ENCODE measurements at places on chromosomes 5 and 9.

DNA sequence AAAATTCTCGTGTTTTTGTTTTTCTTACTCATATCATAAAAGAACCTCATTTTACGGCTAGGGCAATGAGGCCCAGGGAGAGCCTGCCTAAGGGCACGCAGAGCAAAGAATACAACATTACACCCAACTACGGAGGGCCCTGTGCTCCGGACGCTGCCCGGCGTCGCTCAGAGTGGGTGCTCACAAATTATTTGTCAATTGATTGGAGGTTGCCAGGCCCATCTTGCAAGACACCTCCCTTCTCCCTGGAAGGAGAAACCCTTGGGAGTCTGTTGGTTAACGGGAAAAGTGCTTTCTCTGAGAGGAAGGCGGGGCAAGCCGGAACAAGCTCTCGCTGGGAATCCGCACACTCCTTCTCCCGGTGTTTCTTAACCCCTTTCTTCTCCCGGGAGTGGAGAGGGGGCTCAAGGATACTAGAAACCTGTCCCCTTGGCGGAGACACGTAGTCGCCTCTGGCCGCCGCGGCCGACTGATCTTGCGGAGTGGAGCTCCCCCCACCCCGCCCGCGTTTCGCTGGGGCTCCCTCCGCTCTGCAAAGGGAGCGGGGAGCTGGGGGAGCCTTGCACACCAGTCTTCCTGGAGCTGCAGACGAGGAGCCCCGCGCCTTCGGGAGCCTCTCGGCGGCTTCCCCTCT, 599.3 kb upstream of the SGCD start:
- DNase-seq = no peak

DNA sequence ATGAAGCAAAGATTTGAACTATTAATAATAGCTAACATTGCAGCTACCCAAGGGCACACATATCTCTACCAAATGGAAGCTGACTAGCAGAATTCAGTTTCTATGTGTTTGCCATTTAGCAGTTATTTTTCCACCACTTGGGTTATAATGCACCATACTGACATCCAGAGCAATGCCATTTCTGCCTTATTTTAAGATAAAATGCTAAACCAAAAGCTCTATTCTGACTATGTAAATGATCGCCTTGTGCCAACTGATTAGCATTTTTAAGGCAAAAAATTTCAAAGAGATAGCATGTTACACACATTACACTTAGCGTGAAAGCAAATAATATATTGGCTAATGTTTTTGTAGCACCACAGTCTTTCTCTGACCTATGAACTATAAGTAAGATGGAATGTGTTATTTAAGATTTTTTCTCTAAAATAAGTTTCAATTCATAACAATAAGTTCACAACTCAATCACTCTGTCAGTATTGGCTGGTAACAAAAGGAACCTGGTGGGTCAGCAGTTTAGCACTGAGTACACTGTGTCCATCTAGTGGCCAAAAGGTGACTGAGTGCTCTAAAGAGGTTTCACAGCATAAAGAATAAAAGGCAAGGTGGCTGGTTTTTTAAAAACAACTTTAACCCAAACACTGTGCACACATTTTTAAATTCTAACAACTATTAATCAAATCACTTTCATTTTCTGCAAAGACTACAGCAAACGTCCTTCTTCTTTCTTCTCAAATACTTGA, 443.5 kb downstream of the PDE4D start:
- DNase-seq = no peak

GRCh38 chr9:69027355-69028097, 8.0 kb upstream of the FXN start:
- DNase-seq = no peak

- no peak for DNase-seq
Observed at GRCh38 chr9:104068546-104068945, 25.6 kb upstream of the SMC2 start.

DNA sequence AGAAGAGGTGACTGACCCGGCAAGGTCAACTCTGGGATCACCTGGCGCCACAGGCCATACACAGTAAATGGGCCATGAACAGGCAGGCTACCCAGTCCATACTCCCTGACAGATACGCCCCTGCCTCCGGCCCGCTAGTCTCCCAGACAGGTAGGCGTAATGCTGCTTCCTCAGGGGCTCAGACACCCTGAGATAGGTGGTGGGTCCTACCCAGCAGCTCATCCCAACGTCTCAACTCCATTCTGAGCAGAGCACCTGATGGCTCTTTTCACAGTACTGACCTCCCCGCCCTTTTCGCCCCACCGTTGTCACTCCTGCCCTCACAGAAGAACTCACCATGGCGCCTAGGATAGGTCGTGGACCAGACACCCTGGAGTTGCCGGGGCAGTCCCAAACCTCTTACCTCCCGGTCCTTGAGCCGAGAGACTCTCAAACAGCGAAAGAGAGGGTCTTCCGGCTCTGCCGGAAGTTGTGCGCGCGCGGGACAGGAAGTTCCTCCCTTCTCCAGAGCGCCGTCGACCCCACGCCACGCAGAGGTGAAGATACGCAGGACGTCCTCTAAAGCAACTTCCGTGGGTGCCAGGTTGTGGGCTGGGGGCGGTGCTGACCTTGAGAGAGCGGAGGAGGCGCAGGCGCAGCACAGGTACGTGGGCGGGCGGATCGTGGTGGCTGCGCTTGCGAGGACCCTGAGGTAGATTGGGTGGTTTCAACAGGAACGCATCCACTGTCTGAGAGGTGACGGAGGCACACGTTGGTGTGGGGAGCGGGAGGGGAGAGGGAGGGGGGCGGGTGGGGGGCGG, at the start of gene TMEM161B:
Gene TMEM161B, minus strand, starts transcription at position 461 of the 800 bp plus-strand sequence. Its CDS starts 122 bp downstream, at position 339.
- DNase-seq = peak; percentile 88

- no peak for DNase-seq
Observed at GRCh38 chr9:38301376-38302106, 91.0 kb upstream of the ALDH1B1 start.

- DNase-seq = no peak
Observed at GRCh38 chr9:17521100-17521855, 57.6 kb upstream of the SH3GL2 start.

DNA sequence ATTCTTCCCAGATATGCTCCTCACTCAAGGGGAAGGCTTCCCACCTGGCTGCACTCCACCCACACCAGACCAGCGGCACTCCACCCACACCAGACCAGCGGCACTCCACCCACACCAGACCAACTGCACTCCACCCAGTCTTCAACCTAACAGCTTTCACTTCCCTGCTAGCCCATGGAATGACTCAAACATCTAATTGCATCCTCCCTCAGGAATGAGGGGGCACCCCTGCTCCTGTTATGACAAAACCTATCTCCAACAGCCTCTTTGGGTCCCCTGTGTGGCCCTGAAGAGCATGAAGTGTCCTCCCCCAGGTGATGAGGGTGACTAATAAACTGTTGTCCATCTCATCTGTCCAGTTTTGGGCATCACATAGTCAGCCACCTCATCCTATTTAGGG, 556.6 kb upstream of the TUSC1 start:
- no peak for DNase-seq

DNA sequence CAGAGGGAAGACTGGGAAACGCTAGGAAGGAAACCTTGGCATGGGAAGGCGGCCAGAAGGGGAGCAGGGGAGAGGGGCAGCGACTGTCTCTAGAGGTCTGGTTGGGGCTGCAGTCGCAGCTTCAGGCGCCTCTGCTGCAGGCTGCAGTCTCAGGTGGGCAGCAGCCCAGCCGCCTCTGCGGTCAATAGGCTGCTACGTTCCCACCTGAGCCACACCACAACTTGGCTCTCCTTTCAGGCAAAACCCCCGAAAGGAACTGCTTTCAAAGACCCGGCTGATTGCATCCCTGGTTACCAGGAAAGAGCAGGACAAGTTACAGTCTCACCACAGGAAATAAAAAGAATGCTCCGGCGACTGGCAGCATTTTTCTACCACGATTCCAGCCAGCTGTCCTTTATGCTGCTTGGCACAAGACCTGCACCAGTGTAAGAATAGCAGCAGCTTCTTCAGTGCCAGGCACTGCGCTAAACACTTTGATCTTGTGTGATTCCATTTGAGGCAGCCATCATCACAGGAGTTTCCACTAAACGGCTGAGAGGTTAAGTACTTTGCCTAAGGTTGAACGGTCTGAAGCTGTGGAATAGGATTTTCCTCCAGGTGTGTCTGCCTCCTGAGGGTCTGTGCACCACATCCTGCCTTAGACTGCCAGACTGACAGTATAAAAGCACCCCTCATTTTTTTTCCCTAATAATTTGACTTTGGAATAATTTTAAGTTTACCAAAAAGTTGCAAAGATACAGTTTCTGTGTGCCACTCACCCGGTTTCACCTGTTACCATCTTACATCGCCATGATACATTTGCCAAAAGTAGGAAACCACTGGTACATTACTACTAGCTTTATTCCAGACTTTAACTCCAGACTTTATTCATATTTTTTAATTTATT, 7.5 kb downstream of the RPS14 start:
- no peak for DNase-seq

DNA sequence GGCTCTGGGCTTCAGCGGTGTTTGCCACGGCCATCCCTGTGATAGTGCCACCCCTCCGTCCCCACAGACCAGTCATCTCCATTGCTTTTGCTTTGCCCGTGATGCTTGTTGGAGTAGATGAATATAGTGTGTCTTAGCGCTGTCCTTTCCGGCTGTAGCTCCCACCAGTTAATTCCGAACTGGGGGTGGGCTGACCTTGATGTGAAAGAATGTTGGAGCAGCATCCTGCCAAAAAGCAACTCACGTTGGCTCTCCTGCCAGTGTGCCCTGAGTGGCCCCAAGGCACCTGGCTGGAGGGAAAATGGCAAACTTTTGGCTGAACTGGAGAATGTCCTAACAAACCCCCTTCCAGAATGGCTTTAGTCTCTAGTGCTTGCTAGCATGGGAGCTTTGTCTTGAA, 20.0 kb downstream of the CLTA start:
- no peak for DNase-seq

- no peak for DNase-seq
Observed at GRCh38 chr5:91175708-91176107, 207.4 kb downstream of the ARRDC3 start.

DNA sequence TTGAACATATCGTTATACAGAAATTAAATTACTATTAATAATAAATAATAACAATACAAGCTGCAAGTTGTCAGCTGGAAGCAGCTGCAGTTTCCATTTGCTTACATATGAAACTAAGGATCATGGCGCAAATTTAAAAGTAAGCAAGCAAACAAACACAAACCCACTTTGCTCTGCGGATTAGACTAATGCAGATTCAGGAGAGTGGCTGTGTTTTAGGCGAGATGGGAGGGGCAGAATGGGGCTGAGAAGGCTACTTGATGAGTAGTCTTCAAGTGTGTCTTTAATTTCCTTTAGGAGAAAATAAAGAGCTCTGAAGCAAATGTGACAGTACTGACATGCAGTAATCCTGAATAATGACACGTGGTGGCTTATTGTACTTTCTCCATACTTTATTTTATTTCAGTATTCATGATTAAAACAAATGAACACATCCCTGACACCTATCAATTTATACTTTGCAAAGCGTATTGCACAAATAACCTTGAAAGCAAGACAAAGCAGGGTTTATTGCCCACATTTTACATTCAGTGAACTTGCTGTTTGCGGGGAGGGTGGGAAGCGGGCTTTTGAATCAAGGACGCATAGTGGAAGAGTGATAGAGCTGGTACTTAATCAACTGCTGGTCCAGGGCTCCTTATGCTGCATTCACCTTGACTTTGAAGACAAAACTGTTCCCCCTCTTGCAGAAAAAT, 221.4 kb upstream of the TRIM32 start:
- no peak for DNase-seq

DNA sequence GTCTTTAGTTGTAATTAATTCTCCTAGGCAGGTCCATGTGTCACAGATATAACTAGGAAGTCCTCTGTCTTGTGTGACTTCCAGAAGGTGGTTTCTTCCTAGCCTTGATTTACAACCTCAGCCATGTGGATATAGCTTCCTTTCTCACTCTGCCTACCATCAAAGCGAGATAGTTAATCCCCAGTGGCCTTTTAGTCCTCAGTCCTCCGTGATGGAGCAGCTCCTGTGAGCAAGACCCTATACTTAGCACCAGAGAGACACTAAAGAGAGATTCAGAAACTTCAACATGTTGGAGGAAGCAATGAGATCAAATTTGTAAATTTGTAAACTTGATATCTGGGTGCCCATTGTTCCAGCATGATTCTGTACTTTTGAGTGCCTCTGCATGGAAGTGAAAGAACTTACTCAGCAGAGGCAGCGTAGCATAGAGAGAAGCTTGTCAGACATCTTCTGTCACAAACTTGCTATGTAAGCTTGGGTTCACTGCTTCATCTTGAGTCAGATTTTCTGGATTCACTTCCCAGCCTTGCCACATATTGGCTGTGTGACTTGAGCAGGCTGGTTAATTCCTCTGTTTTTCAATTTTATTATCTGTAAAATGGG, 170.2 kb upstream of the NR3C1 start:
- DNase-seq = no peak

- no peak for DNase-seq
Observed at GRCh38 chr5:66931651-66932050, 264.9 kb downstream of the CD180 start.

DNA sequence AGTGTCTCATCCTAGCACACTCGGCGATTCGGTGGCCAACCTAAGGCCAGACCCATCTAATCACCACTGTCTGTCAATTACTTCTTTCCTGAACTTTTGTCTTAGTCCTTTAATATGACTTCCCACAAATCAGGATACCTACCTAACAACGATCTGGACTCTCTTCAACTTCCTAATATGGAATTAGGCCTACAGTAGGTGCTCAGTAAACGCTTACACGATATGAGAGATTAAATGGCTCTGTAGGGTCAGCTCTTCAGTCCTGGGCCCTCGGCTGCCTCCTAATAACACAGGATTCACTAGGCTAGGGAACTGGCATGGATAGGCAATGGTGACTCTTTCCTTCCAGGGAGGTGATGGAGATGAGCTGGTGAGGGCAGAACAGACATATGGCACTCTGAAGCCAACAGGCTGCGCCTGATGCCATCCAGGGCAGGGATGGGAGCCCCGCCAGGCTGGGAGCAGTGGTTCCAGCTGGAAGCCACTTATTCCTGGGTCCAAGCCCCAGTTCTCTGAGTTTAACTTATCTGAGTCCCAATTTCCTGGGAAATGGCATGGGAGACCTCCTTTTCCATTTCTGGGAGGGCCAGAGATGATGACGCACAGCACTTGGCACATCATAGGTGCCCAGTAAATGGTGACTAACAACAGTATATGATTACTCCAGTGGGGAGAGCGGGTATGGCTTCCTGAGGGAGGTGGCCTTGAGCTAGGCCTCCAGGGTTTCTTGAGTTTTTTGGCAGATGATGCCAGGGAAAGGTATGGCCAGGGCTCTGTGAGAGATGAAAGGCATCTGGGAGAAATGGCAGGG, 7.3 kb downstream of the PDGFRB start:
- DNase-seq = no peak

DNA sequence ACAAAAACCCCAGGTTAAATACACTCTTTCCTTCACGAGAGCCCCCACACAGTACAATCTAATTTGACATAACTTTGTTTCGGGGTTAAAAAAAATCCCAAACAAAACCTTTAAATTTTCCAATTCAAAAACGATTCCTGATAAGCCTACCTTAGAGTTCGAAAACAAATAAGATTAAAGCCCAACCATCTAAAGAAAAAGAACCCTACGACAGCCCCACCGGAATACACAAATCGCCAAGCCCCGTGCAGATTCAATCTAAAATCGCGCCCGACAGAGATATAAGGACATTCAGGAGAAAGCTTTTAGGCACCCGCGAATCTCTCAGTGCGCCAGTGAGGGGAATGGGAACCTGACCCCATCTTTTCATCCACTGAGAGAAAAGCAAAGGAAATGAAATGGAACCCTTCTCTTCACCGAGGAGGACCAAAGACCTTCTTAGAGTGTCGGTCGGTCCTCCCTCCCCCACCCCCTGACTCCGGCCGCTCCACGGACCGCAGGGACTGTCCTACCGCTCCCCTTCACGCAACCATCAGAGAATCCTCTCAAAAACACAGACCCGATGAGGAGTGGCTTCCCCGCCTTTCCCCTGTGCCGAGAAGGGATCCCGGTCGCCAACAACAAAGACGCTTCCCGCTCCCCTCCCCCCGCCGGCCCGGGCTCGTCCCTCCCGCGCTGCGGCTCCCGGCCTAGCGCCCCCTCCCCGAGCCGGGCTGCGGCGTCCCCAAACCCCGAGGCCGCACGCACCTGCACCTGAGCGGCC, 925 bp downstream of the ABHD17B start:
- DNase-seq = no peak

All from stimulated activated CD8-positive, alpha-beta memory T cell treated with anti-CD3 and anti-CD28 coated beads, Interleukin-15, amount 100 ng/mL, for 1 hour (primary cell).